ENCODE measurements at places on chromosomes 11 and 22. TPM values are rescaled to one million over a fixed set of nuclear protein-coding genes. Genes with fewer than 3 reads are reported as not detected.

Gene CYB5R2
- 15.1 TPM for total RNA-seq

Gene INPPL1
- total RNA-seq, result 242 TPM

Gene HSPB2
- total RNA-seq, result not detected

Gene NCAM1
- 76.7 TPM for total RNA-seq

Gene RPS25
- 1,208 TPM for total RNA-seq

Gene NLRP6
- total RNA-seq, result not detected

Gene KRTAP5-1
- total RNA-seq, result not detected

Gene OR2D2
- total RNA-seq, result 0.44 TPM

Gene PLA2G3
- 24.7 TPM for total RNA-seq

Gene MMP27
- total RNA-seq, result not detected

- peak; percentile 53 for DNase-seq
These were observed 12.9 kb downstream of the DTX4 start for GRCh38 chr11:59184691-59185339.

- DNase-seq, result no peak
These were observed 36.4 kb upstream of the PTPRJ start for GRCh38 chr11:47943721-47944586.

GRCh38 chr11:128893578-128894285 lies 2.6 kb downstream of the KCNJ5 start:
- no peak for DNase-seq

GRCh38 chr11:41245704-41246398 lies 213.6 kb downstream of the LRRC4C start:
- DNase-seq, result no peak

- no peak for DNase-seq
These were observed 15.8 kb downstream of the DGKZ start for GRCh38 chr11:46363031-46363407.

- DNase-seq, result no peak
These were observed 803.2 kb upstream of the CCDC90B start for GRCh38 chr11:84089072-84090057.

DNA sequence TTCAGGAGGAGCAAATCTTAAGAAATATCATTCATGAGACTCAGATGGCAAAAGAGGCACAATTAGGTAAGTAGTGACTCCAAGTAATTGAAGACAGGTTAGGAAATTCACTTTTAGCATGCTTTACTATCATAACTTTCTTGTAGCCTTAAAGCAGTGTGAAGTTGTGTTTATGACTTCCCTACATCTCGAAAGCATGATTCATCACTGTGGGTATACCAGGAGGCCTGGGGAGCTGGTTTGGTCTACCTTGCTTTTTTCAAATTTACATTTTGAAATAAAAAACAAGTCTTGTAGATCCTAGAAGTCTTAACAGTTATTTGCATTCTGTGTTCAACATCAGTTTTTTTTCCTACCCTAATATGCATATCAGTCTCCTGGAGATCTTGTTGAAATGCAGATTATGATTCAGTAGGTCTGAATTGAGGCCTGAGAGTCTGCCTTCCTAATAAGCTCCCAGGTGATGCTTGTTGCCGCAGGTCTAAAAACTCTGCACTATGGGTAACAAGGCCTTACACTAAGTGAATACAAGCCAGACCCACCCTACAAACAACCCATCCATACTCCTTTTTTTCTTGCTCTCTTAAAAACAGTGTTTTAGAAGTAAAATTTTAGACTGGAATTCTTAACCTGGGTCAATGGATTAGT lies 41.4 kb downstream of the TTC17 start:
- DNase-seq, result no peak

DNA sequence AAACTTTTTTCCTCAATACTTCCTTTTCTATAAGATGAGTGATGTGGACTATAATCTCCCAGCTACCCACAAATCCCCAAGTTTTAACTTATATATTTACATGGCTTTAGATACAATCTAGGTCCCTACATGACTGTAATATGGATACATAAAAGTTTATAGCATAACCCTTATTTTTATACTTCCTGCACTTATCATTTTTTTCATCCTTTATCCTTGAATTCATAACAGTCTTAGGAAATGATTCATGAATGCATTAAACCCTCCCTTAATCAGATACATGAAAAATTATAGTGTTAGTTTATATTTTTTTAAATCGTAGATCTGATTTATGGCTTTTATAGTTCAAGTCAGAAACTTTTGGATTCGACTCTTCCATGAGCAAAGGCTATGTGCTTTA lies 195.8 kb downstream of the MAML2 start:
- no peak for DNase-seq

DNA sequence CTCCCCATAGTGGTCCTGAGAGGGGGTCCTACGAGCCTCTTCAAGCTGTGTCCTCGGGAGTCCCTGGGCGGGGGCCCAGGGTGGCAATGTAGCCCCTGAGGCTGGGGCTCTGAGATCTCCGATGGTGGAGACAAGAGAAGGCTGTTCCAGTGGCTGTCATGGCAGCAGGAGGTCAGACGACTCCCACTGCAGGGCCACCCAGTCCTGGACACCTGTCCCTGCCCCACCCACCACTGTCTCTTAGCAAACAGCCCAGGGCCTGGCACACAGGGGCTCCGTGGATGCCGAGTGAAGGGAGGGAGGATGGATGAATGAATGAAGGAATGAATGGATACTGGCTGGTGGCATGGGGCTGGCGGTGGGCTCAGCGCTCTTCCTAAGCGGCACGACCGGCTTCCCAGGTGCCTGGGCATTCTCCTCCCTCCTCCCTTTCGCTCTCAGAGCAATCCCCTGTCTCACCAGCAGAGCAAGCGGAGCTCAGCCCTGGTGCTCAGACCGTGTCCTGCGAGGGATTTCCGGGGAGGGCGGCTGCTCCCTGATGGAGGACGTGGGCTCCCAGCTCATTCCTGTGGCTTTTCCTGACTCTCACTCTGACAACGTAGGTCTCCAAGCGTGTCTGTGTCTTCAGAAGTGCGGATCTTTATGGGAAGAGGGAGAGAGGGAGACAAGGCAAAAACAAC lies 1272.6 kb downstream of the BRD1 start:
- DNase-seq, result peak; percentile 26
